ENCODE measurements at places on chromosomes 3 and 15.

GRCh38 chr15:42491539-42492225, 741 bp upstream of the ZNF106 start:
- H3K27me3 ChIP-seq: no peaks in the 10 kb centered on the region
- H3K4me3 ChIP-seq: peak overlapping the region; percentile 87
- H3K4me1 ChIP-seq: peaks cover 33% of the 10 kb centered on the region
- peak overlapping the region; percentile 96 for H3K27ac ChIP-seq
- DNase-seq: no peak
- no peaks in the 10 kb centered on the region for H3K36me3 ChIP-seq

GRCh38 chr3:185149591-185149990, 3.3 kb downstream of the C3orf70 start:
- H3K27ac ChIP-seq: no peak overlapping the region
- peaks cover 39% of the 10 kb centered on the region for H3K27me3 ChIP-seq
- H3K4me3 ChIP-seq: no peak overlapping the region
- DNase-seq: no peak

DNA sequence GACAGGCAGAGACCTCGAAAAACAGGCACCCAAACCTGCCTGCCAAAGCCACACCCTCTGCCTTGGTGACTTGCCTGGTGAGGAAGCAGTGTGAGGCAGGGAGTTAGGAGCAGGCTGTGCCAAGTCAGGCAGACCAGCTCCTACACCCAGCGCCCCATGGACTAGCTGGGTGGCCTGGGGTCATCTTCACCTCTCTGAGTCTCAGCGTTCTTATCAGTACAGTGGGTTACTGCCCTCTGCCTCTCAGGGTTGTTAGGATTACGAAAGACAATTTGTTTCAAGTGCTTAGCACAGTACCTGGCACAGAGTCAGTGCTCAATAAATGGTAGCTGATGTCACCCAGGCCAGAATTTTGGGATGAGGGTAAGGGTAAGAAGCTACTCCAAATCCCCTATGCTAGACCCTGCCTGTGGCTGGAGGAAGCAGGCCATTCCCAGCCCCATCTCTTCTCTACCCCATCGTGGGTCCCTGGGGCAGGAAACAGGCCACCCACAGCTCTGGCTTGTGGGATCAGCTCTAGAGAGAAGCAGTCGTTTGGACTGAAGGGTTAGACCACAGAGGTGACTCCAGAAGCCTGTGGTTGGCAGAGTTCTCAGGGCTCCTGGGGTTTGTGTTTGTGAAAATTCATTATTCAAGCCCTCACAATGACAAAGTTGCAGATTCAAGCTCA, 10.1 kb downstream of the SLC51B start:
- DNase-seq: no peak
- H3K27me3 ChIP-seq: no peaks in the 10 kb centered on the region
- H3K36me3 ChIP-seq: no peaks in the 10 kb centered on the region
- peak overlapping the region; percentile 58 for H3K27ac ChIP-seq
- H3K4me1 ChIP-seq: peaks cover 6% of the 10 kb centered on the region

DNA sequence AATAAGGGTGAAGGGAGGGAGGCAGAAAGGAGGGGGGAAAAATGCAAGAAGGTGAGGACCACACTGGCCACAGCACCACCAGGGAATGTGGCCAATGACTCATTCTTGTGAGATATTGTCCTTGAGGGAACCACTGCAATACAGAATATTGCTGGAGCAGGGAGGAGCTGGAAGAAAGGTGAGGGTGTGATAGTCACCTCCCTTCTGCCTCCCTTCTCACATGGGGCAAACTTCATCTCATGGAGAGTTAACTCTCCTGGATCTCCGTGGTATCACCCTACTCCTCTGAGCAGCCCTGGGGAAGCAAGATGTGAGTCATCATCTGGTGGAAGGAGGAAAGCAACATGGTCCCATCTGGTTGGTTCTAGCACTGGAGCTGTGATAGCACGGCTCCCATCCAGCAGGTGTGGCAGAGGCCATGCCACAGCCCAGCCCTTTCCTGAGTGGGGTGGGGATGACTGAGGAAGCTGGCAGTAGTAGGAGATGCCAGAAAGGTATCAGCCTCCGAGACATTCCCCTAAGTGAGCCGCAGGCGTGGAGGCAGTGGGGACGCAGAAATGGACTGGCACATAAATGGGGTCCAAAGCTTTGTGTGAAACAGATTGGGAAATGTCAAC, 115.9 kb upstream of the LPP start:
- DNase-seq: no peak
- no peak overlapping the region for H3K4me3 ChIP-seq
- H3K4me1 ChIP-seq: peaks cover 18% of the 10 kb centered on the region
- H3K27me3 ChIP-seq: no peaks in the 10 kb centered on the region

DNA sequence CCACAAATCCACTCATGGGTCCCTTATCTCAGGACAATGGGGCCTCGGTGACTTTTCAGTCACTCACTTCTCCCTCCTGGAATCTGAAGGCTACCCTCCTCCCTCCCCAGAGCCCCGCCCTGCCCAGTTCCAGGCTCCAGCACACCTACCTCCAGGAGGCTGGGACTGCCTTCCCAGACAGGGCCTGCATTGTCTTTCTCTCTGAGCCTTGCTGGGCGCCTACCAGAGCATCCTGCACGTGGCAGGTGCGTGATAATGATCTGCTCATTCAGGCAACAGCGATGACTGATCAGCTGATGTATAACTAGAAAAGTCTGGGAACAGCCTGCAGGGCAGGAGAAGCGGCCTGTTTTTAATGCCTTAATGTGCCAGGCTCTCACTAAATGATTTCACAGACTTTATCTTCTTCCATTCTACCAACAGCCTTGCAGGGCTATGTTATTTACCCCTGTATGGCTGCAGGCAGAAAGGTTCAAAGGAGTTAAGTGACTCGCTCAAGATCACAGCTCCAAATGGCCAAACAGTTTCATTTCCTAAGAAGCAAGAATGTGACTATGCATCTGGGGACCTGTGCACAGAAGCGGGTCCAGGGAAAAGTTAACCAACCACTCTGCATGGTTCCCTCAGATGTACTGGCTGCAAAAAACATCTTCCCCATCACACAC, 6.3 kb downstream of the ADAMTS17 start:
- peaks cover 2% of the 10 kb centered on the region for H3K4me1 ChIP-seq
- H3K27ac ChIP-seq: no peak overlapping the region
- H3K36me3 ChIP-seq: no peaks in the 10 kb centered on the region
- H3K4me3 ChIP-seq: no peak overlapping the region

- no peak overlapping the region for H3K4me3 ChIP-seq
- DNase-seq: no peak
- peaks cover 54% of the 10 kb centered on the region for H3K27me3 ChIP-seq
- peaks cover 19% of the 10 kb centered on the region for H3K4me1 ChIP-seq
- H3K27ac ChIP-seq: no peak overlapping the region
Observed at GRCh38 chr15:28101983-28102441, 2.9 kb upstream of the OCA2 start.

DNA sequence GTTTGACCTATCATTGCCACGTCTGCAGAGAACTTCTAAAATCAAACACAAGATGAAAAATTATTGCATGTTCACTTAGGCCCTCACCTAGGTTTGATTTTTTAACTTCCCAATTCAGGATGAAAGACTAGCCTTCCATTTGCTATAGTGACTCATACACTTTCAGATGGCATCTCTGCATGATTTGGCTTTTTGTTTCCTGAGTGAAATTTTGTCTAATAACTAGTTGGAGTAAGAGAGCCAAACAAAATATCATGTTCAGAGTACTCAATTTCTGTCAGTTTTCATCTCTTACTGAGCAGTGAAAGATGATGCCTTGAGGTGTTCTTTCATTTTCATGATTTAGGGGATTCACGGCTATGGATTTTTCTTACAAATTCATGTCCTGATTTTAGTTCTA, 122.9 kb downstream of the NSUN3 start:
- no peaks in the 10 kb centered on the region for H3K27me3 ChIP-seq
- no peak for DNase-seq
- no peaks in the 10 kb centered on the region for H3K36me3 ChIP-seq
- no peaks in the 10 kb centered on the region for H3K4me1 ChIP-seq

GRCh38 chr3:46626039-46626438, 13.7 kb downstream of the FAM240A start:
- peaks cover 19% of the 10 kb centered on the region for H3K4me1 ChIP-seq
- H3K27me3 ChIP-seq: no peaks in the 10 kb centered on the region
- no peak for DNase-seq
- no peak overlapping the region for H3K27ac ChIP-seq
- H3K36me3 ChIP-seq: no peaks in the 10 kb centered on the region

GRCh38 chr3:83224101-83224868, 1462.8 kb upstream of the GBE1 start:
- no peaks in the 10 kb centered on the region for H3K36me3 ChIP-seq
- H3K4me3 ChIP-seq: no peak overlapping the region

DNA sequence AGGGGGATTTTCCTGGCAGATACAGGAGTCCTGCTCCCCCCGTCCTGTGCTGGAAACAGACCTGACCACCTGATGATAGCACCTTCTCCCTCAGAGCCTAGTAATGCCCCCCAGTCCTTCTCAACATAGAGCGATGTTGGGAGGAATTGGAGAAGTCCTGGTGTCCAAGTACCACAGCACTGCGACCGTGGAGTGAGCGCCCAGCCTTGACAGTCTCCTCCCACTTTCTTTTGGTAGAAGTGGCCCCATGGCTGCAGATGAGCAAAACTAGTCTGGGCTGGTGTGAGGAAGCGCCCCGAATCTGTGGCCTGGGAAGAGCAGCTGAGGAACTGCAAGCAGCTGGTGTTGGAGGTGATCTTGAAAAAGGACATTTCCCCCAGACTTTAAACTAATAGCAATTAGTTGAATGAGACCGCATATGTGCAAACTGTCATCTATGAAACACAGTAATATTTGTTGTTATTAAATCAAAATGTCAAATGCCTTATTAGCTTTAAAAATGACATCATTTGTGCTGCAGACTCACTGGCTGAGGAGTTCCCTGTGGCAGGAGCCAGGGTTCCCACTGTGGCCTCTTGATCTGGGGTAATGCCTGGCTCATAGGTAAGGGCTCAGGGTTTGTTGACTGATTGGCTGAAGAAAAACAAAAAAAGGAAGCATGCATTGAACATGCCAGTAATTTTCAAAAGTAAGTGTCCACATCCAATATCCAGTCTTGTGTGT, 121.8 kb downstream of the CACNA2D3 start:
- H3K27ac ChIP-seq: no peak overlapping the region
- no peak for DNase-seq
- no peaks in the 10 kb centered on the region for H3K27me3 ChIP-seq
- no peak overlapping the region for H3K4me3 ChIP-seq
- H3K4me1 ChIP-seq: no peaks in the 10 kb centered on the region

DNA sequence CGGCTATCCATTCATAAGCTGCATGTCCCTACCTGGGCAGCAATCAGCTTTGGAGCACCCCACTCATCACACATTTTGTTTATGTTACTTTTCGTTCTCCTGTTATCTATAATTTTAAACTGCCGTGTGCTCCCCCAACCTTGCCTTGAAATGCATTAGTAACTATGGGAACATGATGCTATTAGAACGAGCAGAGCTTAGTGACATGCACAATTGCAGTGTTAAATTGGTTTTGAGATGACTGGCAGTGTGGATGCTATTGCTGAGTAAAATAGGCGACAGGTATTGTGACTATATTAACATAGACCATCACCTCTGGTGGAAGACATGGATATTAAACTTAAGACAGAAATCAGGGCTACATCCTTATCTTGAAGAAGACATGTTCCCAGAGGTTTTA, 191.6 kb downstream of the KCNAB1 start:
- DNase-seq: no peak
- H3K4me3 ChIP-seq: no peak overlapping the region
- no peaks in the 10 kb centered on the region for H3K27me3 ChIP-seq
- H3K27ac ChIP-seq: no peak overlapping the region
- no peaks in the 10 kb centered on the region for H3K36me3 ChIP-seq

- no peaks in the 10 kb centered on the region for H3K36me3 ChIP-seq
- no peak overlapping the region for H3K27ac ChIP-seq
- no peak for DNase-seq
- no peaks in the 10 kb centered on the region for H3K4me1 ChIP-seq
Observed at GRCh38 chr15:31001702-31002101, 10.3 kb upstream of the MTMR10 start.

- no peaks in the 10 kb centered on the region for H3K36me3 ChIP-seq
- no peak for DNase-seq
- H3K27ac ChIP-seq: no peak overlapping the region
- no peak overlapping the region for H3K4me3 ChIP-seq
Observed at GRCh38 chr3:190990898-190991297, 128.4 kb upstream of the GMNC start.

DNA sequence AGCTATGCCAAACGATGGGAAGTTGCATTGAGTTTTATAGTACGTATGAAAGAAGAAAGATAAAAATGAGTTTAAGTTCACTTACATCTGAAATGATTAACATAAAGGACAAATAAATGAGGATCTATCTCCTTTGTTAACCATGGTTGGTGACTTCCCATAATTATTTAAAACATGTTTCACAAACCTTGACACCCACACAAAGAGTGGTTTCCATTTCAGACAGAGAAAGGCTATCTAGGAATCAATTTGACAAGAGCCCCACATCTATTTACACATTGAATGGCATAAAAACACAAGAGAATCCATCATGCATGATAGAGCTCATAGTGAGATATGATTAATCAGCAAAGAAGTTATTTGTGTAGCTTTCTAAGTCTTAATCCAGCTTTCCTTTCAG, 14.2 kb upstream of the MTMR10 start:
- H3K4me3 ChIP-seq: no peak overlapping the region
- no peaks in the 10 kb centered on the region for H3K36me3 ChIP-seq
- H3K27ac ChIP-seq: no peak overlapping the region
- H3K4me1 ChIP-seq: no peaks in the 10 kb centered on the region
- H3K27me3 ChIP-seq: no peaks in the 10 kb centered on the region

DNA sequence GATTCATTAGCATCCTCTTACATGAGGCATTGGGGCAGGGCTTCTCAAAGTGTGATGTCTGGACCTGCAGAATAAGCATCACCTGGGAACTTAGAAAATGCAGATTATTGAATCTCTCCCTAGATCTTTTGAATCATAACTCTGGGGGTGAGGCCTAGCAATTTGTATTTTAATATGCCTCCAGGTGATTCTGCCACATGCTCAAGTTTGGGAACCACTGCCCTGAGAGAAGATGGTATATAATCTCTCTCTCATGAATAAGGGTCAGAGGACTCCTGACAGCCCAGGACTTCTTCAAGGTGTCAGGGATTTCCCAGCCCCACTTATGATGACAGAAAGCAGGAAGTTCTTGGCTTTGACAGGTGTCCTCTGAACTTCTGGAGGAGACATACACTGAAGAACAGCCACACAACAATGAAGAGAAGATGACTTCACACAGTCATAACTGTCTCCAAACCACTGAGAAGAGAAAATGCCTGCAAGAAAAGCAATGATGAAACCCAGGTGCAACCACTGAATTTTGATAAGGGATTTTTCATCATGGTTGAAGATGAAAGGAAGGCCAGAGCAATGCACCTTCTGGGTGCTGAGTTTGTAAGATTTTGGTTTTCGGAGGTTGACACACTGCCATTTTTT, 211.9 kb upstream of the MRPL3 start:
- DNase-seq: no peak
- no peak overlapping the region for H3K27ac ChIP-seq
- no peaks in the 10 kb centered on the region for H3K36me3 ChIP-seq
- no peak overlapping the region for H3K4me3 ChIP-seq

- no peak overlapping the region for H3K27ac ChIP-seq
- H3K4me3 ChIP-seq: no peak overlapping the region
- no peaks in the 10 kb centered on the region for H3K27me3 ChIP-seq
- DNase-seq: no peak
Observed at GRCh38 chr15:39199076-39199475, 381.8 kb upstream of the THBS1 start.

Data from gastrocnemius medialis (tissue), 4 donors.